Stimulated activated CD8-positive, alpha-beta memory T cell treated with anti-CD3 and anti-CD28 coated beads, Interleukin-4, amount 100 ng/mL, for 1 hour (primary cell): ENCODE measurements at places on chromosomes 5 and 9.
A peak's percentile ranks its signal among the peaks of the same experiment; 100 is the strongest.

GRCh38 chr9:31259824-31260223 lies 1124.6 kb upstream of the ACO1 start:
- no peak for DNase-seq

- DNase-seq = peak; percentile 18
Measured at GRCh38 chr9:96450613-96451528, 902 bp downstream of the HABP4 start.

DNA sequence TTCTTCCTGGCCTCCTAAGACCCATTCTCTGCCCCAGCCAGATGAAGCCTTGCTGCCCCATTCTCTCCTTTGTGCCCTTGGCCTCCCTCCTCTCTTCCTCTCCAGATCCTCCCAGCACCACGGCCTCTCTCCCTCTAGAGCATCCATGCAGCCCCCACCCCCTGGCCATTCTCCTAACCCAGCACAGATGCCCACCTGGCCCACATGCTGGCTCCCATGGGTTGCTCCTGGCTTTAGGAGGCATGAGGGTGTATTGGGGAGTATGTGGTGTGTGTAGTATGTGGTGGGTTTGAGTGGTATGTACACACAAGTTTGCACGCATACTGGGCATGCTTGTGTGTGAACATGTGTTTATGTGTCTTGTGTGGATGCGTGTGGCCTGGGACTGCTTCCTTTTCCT lies 47.1 kb downstream of the FOXI1 start:
- DNase-seq = no peak

DNA sequence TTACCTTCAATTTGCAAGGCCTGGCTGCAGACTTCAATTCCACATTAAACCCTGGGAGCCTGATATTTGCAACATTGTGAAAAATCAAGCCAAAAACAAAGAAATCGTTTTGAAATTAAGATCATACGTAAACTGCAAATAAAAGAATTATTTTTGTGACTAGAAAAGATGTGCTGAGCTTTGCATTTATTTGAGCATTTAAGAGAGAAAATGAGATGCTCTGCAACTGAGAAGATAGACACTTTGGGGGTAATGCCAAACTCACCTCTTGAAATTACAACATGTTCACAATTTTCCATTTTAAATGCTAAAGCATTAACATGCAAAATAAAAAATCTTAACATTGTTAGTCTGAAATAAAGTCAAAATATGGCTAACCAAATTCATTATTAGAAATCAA lies 46.6 kb downstream of the CSNK1A1 start:
- DNase-seq = no peak

GRCh38 chr9:116313638-116314037 lies 160.0 kb downstream of the PAPPA start:
- no peak for DNase-seq

DNA sequence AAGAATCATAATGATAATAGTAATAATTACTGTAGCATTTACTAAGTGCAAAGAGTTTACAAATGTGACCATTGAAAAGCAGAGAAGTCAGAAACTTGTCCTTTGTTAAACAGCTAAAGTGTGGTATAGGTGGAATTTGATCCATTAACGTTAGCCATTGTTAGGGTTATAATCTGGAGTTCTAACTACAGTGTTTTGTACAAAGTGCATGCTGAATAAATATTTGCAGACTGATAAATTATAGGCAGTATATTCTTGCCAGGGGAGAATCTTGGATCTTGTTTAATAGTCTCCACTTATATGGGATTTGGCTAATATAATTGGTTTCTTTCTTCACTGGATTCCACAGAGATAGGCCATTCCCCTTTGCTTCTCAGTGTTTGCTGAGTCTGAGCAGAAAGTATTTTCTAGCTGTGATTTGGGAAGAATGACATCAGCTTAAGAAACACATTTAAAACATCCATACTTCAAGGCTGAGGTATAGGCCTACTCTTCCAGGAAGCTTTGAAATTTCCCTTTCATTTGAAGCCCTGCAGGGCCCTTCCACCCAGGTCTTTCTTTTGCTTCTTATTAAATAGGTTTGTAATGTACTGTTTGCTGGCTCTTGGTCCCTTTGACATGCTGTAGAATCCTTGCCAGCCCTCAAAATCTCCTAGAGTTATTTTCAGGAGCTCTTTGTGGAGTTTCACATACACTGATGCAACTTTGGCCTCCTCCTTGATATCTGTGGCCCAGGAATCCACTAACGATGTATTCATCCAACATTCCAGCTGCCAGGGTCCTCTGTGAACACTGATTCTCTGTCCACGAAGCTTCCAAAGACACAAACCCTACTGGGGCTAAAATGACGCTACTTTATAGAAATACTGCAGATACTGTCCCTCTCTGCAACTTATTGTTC lies 51.4 kb downstream of the ATP10B start:
- no peak for DNase-seq

GRCh38 chr9:118439441-118439840 lies 735.2 kb downstream of the TLR4 start:
- DNase-seq = no peak

- no peak for DNase-seq
Measured at GRCh38 chr5:111251921-111252320, 27.7 kb downstream of the CAMK4 start.
